ENCODE measurements at places on chromosomes 5 and 9.
A peak's percentile ranks its signal among the peaks of the same experiment; 100 is the strongest.

DNA sequence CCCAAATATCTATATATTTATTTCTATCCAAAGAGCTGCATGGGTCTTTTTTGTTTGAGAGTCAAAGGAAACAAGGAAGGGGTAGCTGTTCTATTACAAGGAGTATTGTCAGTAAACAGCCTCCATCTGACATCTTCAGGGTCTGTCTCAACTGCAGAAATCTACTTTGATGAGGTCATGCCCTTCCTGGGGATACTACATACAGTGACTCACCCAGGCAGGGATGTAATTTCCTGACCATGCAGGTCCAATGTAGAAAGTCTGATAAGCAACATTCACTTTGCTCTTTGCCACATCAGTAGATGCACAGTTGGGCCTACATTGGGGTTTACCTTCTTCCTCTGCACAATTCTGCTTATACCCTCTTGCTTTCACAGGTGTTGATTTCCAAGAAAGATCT, 165.5 kb downstream of the TLR4 start:
- H3K27me3 ChIP-seq: no peaks in the 10 kb centered on the region
- DNase-seq: no peak
- no peak overlapping the region for H3K4me3 ChIP-seq
- H3K27ac ChIP-seq: no peak overlapping the region

- no peaks in the 10 kb centered on the region for H3K36me3 ChIP-seq
- 0 out of 2 replicates have a peak, but pooled peaks cover 11% of the 10 kb centered on the region for H3K4me1 ChIP-seq
- DNase-seq: no peak
- H3K27ac ChIP-seq: no peak overlapping the region
- no peak overlapping the region for H3K4me3 ChIP-seq
- H3K27me3 ChIP-seq: peaks cover 6% of the 10 kb centered on the region
Observed at GRCh38 chr5:146081556-146081955, 23.8 kb downstream of the PLAC8L1 start.

GRCh38 chr5:150633429-150633828, 7.0 kb upstream of the SYNPO start:
- no peaks in the 10 kb centered on the region for H3K36me3 ChIP-seq
- no peak overlapping the region for H3K27ac ChIP-seq
- H3K4me1 ChIP-seq: peaks cover 28% of the 10 kb centered on the region
- no peaks in the 10 kb centered on the region for H3K27me3 ChIP-seq
- H3K4me3 ChIP-seq: no peak overlapping the region

DNA sequence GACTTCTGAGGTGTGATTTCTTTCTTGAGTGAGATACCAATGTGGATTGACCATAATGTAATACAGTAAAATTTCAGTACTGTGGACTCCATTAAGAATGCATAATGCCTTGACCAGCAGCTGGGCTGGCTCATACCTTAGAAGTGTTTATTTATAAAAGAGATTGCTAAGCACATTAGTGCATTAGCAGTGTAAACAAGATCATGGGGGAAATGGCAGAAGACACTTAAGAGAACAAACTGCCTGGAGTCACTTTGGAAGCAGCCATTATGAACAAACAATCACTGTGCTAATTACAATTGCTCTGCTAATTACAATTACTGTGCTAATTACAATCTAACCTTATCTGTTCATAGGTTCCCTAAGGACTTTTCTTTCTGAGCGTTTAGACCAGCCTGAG, 104.2 kb downstream of the TRIM32 start:
- no peak overlapping the region for H3K4me3 ChIP-seq
- H3K27ac ChIP-seq: peak overlapping the region; percentile 24
- DNase-seq: peak; percentile 47
- H3K36me3 ChIP-seq: no peaks in the 10 kb centered on the region
- H3K27me3 ChIP-seq: no peaks in the 10 kb centered on the region

DNA sequence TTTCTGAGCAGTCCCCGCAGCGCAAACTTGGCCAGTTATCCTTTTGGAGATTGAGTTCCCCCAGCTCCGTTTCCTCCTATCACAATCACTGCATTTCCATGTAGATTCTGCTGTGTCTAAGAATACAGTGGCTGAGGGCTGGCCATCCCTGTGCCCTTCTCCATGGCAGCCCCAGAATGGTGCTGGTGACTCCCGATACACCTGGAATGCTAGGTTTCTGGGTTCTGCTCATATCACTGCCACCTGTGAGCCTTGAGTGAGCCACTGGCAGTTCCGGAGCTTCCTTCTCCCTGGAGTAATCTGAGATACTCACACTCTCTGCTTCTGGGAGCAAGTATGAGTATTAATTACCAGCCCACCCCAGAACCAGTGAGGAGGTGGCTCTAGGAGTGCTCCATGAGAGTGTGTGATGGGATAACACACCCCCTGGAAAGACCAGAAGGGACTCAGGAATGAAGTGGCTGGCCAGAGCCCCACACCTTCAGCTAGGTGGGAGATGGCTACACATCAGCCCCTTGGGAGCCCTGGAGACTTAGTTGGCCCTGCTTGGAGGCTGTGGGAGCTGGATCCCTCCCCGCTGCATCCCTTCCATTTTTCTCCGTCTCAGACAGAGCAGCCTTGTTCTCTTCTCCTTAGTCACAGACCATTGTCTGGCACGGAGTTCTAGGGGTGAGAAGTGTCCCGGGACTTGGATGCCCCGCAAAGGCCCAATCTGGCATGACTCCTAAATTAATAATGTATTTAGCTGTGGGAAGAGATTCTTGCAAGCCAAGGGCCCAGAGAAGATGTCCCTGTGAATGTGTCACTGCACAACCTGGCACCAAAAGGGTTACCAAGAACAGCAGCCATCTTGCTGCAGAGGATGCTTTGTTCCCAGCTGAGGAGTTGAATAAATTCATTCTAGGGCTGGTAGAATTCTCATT, 4.9 kb downstream of the PCDHGC5 start:
- H3K4me3 ChIP-seq: no peak overlapping the region
- peaks cover 65% of the 10 kb centered on the region for H3K36me3 ChIP-seq
- no peaks in the 10 kb centered on the region for H3K27me3 ChIP-seq
- 0 out of 2 replicates have a peak overlapping the region, but pooled peaks have one; percentile 82 for H3K27ac ChIP-seq
- peaks cover 31% of the 10 kb centered on the region for H3K4me1 ChIP-seq

DNA sequence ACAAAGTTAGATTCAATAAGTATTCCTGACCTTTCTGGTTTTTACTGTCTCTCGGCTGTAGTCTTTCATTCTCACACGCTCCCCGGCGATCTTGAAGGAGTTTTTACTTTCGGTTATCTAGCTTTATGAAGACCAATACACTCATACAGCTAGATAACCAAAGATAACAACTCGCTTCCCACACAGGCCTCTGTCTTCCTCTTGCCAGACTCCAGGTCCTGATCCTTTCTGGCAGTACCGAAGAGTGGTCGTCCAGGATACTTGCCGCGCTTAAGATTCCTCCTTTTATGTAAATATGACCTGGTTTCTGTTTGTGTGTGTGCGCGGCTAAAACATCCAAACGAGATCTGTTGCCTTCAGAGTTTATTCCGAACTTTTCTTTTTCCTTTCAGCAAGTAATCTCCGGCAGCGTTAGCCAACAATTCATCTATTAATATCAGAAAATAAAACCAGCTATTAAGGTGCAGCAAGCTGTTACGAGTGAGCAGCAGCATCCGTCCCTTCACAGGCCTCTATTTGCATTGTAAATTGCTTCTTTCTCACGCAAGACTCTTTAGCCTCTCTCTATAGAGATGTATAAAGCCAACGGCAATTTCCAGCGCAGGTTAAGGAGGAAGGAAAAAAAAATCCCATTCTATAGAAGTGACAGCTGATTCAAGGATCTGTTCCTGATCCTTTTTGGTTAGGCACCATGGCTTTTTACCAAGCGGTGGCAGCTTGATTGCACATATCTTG, 216.1 kb downstream of the MEF2C start:
- H3K36me3 ChIP-seq: peaks cover 12% of the 10 kb centered on the region
- H3K4me1 ChIP-seq: peaks cover 8% of the 10 kb centered on the region
- DNase-seq: no peak
- H3K4me3 ChIP-seq: no peak overlapping the region
- no peaks in the 10 kb centered on the region for H3K27me3 ChIP-seq

GRCh38 chr5:171642894-171643293, 142.7 kb upstream of the SMIM23 start:
- H3K36me3 ChIP-seq: no peaks in the 10 kb centered on the region
- peaks cover 20% of the 10 kb centered on the region for H3K4me1 ChIP-seq
- H3K27ac ChIP-seq: no peak overlapping the region
- no peak for DNase-seq
- no peaks in the 10 kb centered on the region for H3K27me3 ChIP-seq
- H3K4me3 ChIP-seq: no peak overlapping the region

DNA sequence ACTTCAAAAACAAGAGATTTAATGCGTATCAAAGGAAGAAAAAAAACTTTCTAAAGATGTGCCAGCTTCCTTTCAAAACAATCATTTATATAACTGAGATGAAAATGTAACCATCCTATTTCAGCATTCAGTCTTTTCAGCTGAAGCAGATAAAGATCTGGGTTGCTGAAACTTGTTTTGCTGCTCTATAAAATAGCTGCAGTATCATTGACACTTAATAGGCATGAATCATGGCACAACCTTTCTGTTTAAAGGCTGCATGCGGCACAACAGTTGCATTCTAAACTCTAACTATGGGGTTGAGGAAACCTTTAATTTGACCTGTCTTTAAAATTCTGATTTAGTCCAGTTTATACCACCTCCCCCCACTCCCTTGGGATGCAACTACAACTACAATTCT, 196.7 kb downstream of the MPDZ start:
- no peaks in the 10 kb centered on the region for H3K36me3 ChIP-seq
- no peaks in the 10 kb centered on the region for H3K27me3 ChIP-seq
- no peaks in the 10 kb centered on the region for H3K4me1 ChIP-seq

- H3K4me3 ChIP-seq: no peak overlapping the region
- H3K27ac ChIP-seq: no peak overlapping the region
- no peaks in the 10 kb centered on the region for H3K36me3 ChIP-seq
Observed at GRCh38 chr9:138043411-138044345, 166.1 kb downstream of the CACNA1B start.

GRCh38 chr5:169183576-169183975, 117.4 kb downstream of the SLIT3 start:
- no peaks in the 10 kb centered on the region for H3K4me1 ChIP-seq
- H3K36me3 ChIP-seq: no peaks in the 10 kb centered on the region
- peaks cover 5% of the 10 kb centered on the region for H3K27me3 ChIP-seq
- no peak overlapping the region for H3K4me3 ChIP-seq
- no peak overlapping the region for H3K27ac ChIP-seq

DNA sequence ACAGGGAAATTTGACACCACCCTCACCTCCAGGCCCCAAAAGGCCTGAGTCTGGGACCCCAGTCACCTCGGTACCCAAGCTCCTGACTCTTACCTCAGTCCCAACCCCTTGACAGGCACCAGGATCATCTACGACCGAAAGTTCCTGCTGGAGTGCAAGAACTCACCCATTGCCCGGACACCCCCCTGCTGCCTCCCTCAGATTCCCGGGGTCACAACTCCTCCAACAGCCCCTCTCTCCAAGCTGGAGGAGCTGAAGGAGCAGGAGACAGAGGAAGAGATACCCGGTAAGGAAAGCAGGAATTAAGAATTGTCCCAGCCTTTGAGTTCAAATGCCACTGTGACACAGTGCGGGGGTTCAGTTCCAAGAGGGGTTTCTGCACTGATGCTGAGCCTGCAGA, 1.3 kb downstream of the EIF4EBP3 start:
- H3K27me3 ChIP-seq: no peaks in the 10 kb centered on the region
- H3K27ac ChIP-seq: no peak overlapping the region
- no peak for DNase-seq
- no peak overlapping the region for H3K4me3 ChIP-seq

DNA sequence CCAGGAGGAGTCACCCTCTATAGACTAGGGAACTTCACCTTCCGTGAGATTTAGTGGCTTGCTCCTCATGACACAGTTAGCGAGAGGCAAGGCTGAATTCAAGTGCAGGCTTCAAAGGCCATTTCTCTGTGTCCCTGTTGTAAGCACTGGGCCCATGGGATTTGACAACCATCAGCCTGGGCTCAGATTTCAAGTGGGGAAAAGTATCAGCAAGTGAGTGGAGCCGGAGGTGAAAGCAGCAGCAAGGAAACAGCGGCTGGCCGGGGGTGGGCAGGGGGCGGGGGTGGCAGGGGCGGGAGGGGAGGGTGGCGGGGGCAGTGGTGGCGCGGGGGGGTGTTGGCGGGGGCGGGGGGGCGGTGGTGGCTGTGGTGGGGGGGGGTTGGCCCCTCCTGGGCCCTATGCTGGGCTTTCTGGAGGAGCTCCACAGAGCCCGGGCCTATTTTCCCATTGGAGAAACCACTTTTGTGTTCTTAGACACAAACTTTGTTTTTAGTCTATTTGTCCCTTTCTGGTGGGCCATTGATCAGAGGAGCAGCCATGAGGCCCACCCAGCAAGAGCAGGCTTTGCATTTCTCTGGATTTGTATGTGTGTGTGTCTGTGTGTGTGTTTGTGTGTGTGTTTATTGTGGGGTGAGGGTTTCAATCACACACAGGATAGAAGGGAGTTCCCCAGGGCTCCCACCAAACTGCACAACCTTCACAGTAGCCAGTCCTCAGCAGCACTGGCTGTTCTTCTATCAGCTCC, 165.4 kb upstream of the RAI14 start:
- H3K4me3 ChIP-seq: peak overlapping the region; percentile 51
- peak overlapping the region; percentile 37 for H3K27ac ChIP-seq
- no peaks in the 10 kb centered on the region for H3K27me3 ChIP-seq
- DNase-seq: peak; percentile 69
- peaks cover 14% of the 10 kb centered on the region for H3K4me1 ChIP-seq
- no peaks in the 10 kb centered on the region for H3K36me3 ChIP-seq

- DNase-seq: no peak
- no peaks in the 10 kb centered on the region for H3K36me3 ChIP-seq
- H3K4me3 ChIP-seq: no peak overlapping the region
- no peaks in the 10 kb centered on the region for H3K4me1 ChIP-seq
- H3K27me3 ChIP-seq: peaks cover 6% of the 10 kb centered on the region
- no peak overlapping the region for H3K27ac ChIP-seq
Observed at GRCh38 chr9:89501311-89501898, 3.5 kb upstream of the SEMA4D start.
